Heart right ventricle (tissue), 16 donors: ENCODE measurements at places on chromosomes 3 and 15.

GRCh38 chr15:75234191-75234810 is 23.8 kb upstream of the GOLGA6C start:
- DNase-seq = no peak

DNA sequence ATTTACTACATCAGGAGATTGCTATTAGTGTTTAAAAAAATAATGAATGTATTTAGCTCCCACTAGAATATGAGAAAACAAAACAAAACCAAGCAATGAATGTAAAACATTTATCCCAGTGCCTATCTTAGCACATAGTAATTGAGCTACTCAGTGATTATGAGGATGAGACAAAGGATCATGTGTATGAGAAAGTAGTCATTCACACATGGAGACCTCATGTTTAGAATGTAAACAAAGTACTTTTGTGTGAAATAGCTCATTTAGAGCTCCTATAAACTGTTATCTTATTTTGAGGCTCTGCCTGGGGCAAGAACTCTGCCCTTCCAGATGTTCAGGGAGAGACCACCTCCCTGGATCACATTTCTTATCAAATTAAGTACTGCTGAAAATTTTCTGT is 236.8 kb downstream of the LRRN1 start:
- no peak for DNase-seq

DNA sequence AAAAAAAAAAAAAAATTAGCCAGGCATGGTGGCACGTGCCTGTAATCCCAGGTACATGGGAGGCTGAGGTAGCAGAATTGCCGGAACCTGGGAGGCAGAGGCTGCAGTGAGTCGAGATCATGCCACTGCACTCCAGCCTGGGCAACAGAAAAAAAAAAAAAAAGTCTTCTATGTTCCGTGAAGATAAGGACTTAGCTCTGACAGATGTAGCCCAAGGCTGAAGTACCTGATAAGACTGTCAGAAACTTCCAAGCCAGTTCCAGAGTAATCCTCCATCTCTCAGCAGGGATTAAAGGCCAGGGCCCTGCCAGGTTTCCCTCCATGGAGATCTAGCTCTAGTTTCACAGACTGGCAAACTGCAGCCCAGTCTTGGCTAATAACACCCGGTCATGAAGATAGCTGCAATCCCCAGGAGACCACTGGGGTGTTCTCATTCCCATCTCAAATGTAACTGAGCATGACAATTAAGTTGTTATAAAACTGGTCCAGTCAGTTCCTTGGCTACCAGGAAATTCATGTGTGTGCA is 8.5 kb downstream of the CDCP1 start:
- no peak for DNase-seq

DNA sequence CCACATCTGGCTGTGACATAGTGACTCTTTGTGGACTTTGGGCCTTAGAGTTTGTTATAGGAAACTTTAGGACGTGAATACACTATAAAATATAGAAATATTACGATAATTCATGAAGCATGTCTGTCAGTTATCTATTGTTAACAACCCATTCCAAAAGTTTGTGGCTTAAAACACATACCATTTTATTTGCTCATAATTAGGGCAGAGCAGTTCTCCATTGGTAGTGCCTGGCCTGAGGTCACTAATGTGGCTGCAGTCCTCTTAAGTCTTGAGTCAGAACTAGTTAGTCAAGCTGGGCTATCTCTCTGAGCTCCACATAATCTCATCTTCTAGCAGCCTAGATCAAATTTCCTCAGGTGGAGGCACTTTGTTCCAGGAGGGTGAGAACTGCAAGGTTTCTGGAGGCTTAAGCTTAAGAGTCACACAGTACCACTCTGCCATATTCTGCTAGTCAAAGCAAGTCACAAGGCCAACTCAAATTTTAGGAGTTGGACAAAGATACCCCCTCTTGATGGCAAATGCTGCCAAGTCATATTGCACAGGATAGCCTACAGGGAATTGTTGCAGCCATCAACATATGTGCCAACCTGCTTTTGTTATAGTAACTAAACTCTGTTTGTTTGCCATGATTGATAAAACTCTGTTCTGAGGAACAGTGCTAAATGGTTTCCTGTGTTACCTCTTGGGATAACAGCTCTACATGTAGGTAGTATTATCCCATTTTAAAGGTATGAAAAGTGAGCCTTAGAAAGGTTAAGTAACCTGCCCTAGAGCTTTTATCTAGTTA is 8.7 kb downstream of the ATXN7 start:
- DNase-seq = no peak

DNA sequence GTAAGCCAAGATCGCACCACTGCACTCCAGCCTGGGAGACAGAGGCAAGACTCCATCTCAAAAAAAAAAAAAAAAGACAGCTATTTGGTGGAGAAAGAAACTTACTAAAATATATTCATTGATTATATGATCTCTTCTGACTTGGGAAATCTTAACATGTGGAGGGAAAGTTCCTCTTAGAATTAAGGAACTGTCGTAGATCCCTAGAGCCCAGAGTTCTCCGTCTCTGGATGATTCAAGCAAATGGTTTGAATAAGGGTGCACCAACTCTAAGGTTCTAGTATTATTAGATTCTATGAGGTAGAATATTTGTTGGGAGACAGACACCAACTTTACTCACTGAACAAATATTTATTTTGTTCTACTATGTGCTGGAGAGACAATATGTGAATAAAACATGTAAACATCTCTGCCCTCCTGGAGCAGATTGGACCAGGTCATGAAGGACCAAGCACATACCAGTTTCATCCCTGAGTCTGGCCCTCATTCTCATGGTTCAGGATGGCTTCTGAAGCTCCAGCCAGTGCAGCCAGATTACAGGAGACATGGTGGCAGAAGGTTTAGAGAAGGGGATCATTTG is 129.7 kb downstream of the MITF start:
- DNase-seq = no peak

- DNase-seq = no peak
Observed at GRCh38 chr3:64080616-64081234, 57.4 kb upstream of the PSMD6 start.
